Renal cortical epithelial cell (primary cell): ENCODE measurements at places on chromosomes 11 and 22. TPM values are rescaled to one million over a fixed set of nuclear protein-coding genes. Genes with fewer than 3 reads are reported as not detected.

GRCh38 chr11:119886667-119887230 lies 157.7 kb upstream of the NECTIN1 start:
- no peak for DNase-seq

GRCh38 chr22:42655693-42656092 lies 6.5 kb upstream of the CYB5R3 start:
- no peak for DNase-seq

DNA sequence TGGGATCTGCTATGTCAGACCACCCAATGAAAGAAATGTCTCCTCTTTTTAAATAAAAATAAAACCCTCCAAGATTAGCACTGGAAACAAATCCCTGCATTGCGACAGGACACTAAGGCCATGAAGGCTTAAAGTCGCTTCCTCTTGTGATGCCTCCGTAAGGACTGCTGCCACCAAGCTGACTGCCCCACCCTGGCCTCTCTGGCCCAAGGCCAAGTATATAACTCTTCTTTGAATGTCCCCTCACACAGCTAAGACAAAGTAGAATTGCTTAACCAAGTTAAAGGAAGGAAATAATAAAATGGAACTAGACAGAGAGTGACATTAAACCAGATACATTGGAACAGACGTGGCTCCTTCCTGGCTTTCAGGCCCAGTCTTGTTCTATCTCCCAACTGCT lies 7.5 kb upstream of the NRGN start:
- DNase-seq, result no peak

- DNase-seq, result no peak
Measured at GRCh38 chr22:18121954-18122554, 11.4 kb downstream of the TUBA8 start.

DNA sequence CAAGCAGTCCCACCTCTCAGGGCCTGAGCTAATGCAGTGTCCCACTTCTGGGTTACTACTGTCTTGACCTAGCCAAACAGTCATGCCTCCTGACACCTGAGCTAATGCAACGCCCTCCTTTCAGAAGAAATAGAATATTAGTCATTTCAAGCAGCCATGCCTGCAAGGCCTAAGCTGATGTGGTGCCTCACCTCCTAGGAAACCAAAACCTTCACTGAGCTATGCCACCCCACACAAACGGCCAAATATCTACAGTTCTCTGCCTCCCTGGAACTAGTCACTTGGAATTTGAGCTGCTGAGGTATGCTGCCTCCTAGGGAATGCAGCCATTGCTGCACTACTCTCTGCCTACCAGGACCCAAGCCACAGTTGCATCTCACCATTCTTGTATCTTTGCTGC lies 8.3 kb upstream of the MS4A6E start:
- DNase-seq, result no peak

DNA sequence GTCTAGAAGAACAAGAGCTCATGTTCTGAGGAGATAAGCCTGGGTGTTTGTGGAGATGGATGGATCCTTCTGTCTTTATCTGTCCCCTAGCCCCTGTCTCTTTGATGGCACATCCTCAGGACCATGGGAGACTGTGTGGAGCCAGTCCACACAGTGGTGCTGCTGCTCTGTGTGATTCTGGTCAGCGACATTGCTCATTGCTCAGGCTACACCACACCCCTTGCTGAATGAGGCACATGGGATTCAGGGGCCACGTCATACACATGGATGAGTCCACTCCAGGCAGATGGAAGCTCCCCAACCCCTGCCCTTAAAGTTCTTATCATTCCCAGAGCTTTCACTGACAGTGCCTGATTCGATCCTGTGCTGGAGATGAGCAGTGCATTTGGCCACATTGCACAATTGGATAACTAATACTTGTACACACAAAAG lies 222.2 kb downstream of the NAV2 start:
- DNase-seq, result no peak

DNA sequence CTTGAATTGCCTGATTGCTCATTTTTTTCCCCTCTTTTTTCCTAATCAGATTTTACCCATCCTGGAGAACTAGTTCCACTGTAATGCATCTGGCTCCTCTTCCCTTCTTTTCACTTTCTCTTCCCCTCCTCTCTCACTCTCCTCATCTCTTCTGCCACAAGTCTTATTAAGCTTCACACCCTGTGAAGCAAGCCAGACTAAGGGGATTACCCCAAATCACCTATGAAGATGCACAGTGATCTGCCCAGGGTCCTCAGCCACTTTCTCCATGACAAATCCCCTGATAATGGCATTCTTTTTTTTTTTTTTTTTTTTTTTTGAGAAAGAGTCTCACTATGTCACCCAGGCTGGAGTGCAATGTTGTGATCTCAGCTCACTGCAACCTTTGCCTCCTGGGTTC lies 11.2 kb downstream of the UBASH3B start:
- DNase-seq, result no peak

- DNase-seq, result no peak
Measured at GRCh38 chr11:20926799-20927540, 257.6 kb downstream of the NELL1 start.

GRCh38 chr11:32210556-32210955 lies 119.7 kb downstream of the RCN1 start:
- DNase-seq, result no peak

DNA sequence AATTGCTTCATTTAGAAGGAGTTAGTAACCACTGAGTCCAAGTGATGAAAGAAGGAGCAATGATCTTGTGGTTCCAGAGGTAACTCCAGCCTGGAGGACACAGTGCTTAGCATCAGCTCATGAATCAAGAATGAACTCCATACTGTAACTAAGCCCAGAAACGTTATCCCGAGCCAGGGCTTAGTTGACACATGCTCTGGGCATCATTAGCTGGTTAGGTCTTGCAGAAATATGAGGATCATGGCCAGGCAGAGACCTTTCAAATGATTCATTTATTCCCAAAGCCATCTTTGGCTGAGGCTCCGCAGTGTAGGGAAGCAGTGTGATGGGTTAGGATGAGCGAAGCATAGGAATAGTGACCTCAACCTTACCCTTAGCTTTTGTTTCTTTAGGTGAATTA lies 277.4 kb downstream of the FAM76B start:
- DNase-seq, result peak; percentile 23

GRCh38 chr11:125412509-125412908 lies 83.6 kb downstream of the FEZ1 start:
- DNase-seq, result no peak

GRCh38 chr11:112650527-112650926 lies 310.7 kb upstream of the NCAM1 start:
- no peak for DNase-seq

GRCh38 chr11:62445314-62445740 lies 26.5 kb downstream of the SCGB1A1 start:
- DNase-seq, result no peak

DNA sequence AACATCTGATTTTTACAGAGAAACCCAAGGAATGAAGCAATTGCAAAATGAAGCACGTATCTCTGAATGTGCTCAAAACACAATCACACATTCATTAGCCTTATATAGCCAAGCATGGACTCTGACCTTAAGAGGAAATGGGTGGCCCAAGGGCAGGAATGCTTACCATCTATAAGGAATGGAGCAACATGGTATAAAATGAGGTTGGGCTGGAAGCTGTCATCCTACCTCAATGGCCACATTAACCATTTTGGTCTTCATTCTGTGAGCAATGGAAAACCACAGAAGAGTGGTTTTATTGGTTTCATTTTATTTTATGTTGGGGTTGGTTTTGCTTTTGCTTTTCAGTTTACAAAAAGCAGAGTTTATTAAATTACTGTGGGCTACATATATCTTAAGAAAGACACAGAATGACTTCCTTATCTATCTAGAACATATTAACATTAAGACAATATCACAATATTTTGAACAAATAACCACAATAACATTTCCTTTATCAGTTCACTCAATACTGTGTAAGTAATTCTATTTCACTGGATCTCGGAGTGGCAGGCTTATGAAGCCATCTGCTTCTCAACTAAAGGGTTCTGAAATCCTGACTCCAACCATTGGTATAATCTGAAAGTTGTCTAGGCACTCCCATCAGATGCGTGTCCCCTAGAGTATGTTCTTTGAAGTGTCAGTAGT lies 10.8 kb upstream of the MS4A13 start:
- no peak for DNase-seq

GRCh38 chr11:9138612-9139579 lies 47.5 kb upstream of the SCUBE2 start:
- peak; percentile 96 for DNase-seq

DNA sequence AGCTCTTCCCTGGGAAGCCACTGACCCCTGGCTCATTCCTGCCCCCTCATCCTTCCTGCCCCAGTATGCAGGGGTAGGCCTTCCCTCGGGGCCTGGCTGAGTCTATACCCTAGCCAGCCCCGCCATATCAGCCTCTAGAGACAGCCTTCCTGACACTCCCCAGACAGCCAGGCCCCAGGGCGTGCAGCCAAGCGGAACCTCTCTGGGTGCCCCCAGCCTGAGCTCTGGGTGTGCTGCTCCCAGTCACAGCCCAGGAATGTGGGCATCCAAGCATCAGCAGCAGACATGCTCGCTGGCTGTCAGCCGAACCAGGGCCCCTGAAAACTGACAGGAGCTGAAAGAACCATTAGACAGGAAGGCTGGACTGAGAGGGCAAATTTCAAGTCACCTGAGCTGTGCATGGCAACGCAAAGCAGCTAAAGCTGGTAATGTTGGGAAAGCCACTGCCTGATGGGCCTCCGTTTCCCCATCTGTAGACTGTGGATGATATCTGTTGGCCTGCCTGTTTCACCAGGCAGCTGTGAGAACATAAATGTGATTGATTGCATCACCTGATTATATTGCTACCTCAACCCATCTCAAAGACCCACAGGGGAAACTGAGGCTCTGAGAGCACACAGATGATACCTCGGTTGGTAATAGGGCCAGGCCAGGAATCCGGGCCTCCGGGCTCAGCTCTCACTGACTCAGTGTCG lies 93.2 kb downstream of the LRRC32 start:
- DNase-seq, result peak; percentile 90

GRCh38 chr11:48074425-48075181 lies 94.2 kb downstream of the PTPRJ start:
- DNase-seq, result no peak

- DNase-seq, result peak; percentile 9
Measured at GRCh38 chr11:8025123-8025522, 38.0 kb downstream of the EIF3F start.

DNA sequence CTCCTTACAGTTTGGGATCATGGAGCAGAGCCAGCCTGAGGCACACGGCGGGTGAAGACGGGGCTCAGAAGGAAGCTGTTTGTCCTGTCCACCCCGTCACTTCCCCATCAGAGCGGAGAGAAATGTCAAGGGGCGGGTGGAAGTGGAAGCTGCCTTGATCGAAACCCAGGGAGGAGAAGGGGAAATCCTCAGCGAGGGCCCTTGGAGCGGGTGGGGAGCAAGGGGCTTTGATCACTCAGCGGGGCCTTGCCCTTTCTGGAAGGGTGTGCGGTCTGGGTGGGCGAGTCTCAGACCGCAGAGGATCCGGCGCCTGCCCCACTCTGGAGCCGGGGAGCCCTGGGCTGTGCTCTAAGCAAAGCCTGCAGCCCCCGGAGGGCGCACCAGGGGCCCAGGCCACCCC lies 320.4 kb downstream of the NTM start:
- no peak for DNase-seq

Gene TRIM29
- 0.69 and 2.4 TPM in 2 replicates for total RNA-seq

Gene PNPLA5
- not detected in 2 replicates for total RNA-seq

Gene APOL3
- 4.0 and 10.4 TPM in 2 replicates for total RNA-seq

Gene LIF
- 58.1 and 84.0 TPM in 2 replicates for total RNA-seq

Gene MAPK8IP1
- 1.4 and 8.7 TPM in 2 replicates for total RNA-seq

Gene MS4A2
- total RNA-seq, result not detected in 2 replicates

Gene LRRC74B
- not detected in 2 replicates for total RNA-seq

Gene OR4A16
- not detected in 2 replicates for total RNA-seq

Gene SEPTIN5
- total RNA-seq, result 0.35 and 1.1 TPM in 2 replicates
